ENCODE measurements at places on chromosomes 1 and 21.

DNA sequence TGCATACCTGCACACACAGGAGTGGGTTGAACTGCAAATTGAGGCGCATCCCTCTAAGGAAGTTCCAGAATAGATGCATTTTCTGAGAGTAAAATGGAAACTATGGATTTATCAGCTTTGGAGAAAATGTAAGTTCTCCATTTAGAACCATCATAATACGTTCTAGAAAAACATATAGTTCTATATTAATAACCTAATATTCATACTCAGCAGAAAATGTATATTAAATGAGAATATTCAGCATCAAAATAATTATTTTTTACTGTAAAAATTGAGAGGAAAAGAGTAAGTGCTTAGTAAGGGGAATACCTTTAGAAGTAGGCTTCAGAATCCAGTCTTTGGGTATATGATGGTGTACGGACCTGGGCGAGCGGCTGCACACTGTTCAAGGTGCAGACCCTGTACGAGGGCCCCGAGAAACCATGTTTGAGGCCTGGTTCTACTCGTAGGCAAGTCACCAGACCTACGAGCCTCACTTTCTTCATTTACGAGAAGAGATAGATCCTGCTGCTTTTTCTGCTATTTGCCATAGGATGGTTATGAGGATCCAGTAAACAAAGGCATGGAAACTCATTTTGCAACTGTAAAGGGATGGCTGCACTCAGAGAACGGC lies 6.8 kb downstream of the CD247 start:
- DNase-seq: no peak

GRCh38 chr1:64050601-64051000 lies 152.8 kb upstream of the UBE2U start:
- DNase-seq: no peak

DNA sequence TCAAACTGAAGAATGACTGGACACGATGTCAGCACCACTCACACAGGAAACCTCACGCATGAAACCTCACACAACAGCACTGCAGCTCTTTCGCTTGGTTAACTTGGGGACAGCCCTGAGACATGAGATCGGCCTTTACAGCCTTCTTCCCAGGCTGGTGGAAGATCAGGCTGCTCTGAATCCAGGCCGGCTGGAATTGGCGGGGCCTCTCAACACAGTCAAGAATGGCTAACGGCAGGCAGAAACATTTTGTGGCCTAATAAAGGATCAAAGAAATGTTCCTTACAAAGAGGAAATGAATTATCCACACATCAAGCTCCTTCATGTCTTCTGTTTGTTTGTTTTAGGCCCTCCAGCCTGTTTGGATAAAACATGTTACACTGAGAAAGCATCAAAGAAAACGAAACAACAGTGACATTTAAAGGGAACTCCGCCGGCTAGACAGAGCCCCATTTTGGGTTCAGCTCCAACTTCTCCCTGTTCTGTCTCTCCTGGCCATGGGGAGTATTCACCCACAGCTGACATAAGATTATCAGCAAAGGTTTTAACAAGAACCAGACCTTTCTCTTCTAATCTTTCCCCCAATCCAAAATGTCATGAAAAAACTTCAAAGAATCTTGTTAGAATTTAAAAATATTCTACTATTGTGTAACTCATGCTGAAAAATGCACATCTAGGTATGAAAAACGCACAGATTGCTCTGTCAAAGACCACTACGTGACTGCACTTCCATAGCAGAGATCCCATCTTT lies 131.2 kb downstream of the SLC45A1 start:
- DNase-seq: no peak

- DNase-seq: no peak
These were observed 18.6 kb upstream of the PRKAA2 start for GRCh38 chr1:56626546-56626945.

DNA sequence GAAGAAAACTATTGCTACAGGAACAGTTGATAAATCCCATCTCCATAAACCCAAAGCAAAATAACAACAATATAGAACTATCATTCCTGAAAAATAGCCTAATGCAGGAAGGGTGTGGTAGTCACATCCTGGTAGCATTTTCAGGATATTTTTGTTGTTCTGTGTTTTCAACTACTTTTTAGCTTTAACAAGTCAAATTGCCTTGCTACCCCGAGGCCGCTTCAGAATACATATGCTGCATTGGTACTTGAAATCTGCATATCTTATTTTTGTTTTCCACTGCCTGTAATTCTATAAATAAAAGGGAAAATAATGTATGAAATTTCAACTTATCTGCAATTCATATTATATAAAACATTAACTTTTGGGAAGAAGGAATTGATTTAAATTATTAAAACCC lies 36.8 kb upstream of the SYT14 start:
- DNase-seq: no peak

- no peak for DNase-seq
These were observed 350.7 kb downstream of the NTNG1 start for GRCh38 chr1:107491582-107491981.

DNA sequence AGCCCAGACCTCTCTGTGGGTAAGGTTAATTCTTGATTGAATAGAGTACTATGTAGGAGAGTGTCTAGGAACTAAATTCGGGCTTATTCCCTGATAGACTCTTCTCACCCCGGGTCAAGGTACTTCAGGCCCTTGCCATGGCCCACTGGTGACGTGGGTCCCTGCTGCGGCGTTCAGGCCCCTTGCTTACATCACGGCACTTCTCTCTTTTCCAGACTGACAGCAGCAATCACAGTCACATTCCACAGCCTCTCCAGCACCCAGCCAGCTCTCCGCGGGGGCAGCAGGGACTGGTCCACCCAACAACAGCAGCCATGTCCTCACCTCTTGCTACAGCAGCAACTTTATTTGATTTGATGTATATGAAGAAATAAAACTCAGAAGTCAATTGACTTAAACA lies 401.2 kb upstream of the VAMP3 start:
- no peak for DNase-seq

DNA sequence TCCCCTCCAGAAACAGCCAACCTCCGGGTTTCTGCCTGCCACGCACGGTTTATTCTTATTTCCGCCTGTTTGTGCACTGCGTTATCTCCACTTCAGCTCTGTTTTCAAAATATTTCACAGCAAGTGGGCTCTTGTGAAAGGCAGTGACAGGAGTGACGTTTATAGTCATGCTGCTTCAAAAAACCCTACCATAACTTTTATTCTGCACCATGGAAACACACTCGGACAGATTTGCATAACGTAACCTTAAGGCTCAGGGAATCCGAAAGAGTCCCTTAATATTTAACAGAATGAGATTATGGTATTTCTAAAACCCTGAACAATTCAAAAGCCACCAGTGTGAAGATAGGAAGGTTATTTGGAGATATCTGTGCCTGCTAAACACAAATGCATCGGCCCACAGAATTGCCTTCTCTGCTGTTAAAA lies 782 bp upstream of the SDE2 start:
- no peak for DNase-seq

DNA sequence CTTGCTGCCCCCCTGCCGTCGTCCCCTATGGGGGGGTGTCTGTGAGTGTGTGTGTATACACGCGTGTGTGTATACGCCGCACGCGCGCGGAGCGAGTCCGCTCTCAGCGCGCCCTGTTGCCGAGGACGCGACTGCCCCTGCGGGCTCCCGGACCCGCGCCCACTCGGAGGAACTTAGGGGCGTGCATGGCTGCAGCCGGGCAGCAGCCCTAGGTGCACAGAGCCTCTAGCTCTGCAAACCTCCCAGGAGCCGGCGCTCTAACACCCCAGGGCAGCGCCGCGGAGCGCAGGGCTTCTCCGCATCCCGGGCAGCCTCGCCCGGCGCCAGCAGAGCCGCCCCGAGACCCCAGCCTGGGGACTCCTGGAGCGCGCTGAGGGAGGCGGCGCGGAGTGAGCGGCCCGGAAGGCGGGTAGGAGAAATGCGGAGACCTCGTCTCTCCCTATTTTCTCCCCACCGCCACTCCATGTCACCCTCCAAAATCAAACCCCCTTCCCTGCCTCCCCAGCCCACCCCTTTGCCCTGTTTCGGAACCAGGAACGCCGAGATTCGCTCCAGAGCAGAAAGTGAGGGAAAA lies 574 bp downstream of the ITPKB start:
- DNase-seq: no peak

DNA sequence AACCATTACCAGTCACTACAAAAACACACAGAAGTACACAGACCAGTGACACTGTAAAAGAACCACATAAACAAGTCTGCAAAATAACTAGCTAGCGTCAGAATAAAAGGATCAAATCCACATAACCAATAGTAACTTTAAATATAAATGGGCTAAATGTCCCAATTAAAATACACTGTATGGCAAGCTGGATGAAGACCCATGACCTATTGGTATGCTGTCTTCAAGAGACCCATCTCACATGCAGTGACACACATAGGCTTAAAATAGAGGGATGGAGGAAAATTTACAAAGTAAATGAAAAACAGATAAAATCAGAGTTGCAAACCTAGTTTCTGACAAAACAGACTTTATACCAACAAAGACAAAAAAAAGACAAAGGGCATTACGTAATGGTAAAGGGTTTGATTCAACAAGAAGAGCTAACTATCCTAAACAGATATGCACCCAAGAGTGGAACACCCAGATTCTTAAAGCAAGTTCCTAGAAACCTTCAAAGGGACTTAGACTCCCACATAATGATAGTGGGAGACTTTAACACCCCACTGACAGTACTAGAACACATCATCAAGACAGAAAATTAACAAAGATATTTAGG lies 196.9 kb downstream of the TBX15 start:
- DNase-seq: no peak

DNA sequence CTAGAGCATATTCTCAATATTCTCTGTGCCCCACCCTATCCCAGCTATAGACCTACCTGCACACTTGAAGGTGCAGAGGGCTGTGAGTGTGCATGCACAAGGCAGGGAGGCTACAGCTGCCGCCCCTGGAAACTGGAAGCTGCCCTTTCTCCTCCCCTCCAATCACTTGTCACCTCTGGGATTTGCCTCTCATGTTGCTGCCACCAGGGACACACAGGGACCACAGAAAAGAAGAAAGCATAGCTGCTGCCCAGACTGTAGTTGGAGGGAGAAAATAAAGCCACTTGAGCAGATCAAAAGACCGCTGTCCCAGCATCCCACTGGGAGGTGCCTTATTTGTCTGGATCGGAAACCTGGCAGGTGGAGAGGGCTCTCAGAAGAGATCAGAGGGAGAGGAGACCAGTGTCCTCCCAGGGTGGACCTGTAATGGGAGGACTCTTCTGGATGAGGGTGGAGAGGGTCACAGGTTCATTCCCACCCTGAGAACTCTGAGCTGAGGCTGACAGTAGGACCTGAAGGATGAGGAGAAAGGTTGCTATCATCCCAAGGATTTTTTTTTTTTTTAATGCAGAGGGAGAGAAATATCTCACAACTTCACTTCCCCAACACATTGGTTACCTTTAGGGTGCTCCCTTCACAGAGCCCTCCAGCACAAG lies 7.6 kb upstream of the INPP5B start:
- DNase-seq: no peak

DNA sequence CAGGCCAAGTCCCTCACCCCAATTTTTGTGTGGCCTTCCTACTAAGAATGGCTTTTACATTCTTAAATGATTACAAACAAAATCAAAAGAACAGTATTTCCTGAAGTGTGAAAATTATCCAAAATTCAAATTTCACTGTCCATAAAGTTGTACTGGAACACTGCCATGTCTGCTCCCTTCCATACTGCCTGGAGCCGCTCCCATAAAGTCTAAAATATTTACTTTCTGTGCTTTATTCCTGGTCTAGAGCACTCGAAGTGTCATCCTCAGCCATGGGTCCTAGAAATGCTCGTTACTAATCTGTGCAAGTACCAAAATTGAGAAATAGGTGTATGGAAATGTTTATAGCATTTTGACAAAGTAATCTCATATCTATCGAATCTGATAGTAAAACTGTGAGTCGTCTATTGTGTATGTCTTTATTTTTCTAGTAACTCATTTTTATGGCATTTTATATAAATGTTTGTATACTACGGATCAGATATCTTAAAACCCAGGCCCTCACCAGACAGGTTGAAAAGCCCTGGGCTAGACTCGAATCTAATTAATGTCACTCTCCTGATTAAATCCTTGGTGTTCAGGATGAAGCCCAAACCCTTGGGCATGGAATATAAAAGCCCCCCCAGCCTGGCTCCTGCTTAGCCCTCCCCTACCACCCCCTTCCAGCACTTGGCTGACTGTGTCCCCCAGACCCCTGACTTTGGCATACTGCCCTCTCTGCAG lies 4.9 kb downstream of the LBR start:
- DNase-seq: no peak

GRCh38 chr21:15031790-15032357 lies 32.9 kb downstream of the NRIP1 start:
- no peak for DNase-seq

DNA sequence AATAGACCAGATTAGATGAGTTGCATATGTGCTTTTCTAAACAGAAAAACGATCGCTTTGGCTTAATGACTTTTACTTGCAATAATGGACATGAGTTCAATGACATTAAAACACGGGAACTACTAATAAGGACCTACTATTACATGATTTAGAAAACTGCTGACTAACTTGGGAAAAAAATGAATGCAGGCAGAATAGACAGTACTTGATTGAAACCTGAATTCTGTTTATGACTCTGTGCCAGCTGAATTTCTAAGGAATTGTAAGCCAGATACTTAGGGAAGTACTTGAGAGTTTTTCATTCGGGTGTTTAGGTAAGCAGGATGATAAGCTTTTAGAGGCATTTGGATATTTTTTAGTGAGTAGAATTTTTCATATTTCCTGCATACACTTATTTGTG lies 12.0 kb downstream of the ADGRL2 start:
- DNase-seq: no peak

- DNase-seq: no peak
These were observed 28.3 kb downstream of the TP73 start for GRCh38 chr1:3680488-3681230.

GRCh38 chr21:46457801-46458314 lies 833 bp upstream of the DIP2A start:
- peak; percentile 47 for DNase-seq

DNA sequence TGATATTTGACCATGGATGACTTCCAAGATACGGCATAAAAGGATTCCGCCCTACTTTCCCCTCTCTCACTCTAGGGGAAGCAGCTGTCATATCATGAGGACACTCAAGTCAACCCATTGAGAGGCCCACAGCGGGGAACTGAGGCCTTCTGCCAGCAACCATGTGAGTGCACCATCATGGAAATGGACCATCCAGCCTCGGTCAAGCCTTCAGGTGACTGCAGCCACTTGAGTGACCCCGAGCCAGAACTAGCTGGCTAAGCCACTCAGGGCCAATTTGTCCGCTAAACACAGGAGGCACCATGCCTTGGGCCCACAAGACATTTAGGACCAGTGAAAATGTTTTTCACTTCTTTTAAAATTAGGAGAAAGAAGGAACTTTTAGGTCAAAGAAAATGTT lies 11.1 kb upstream of the GJB5 start:
- no peak for DNase-seq

GRCh38 chr1:147904726-147905125 lies 2.1 kb downstream of the GJA8 start:
- no peak for DNase-seq

GRCh38 chr1:204968135-204968534 lies 74.9 kb upstream of the CNTN2 start:
- DNase-seq: no peak

- DNase-seq: no peak
These were observed 29.6 kb upstream of the CADM3 start for GRCh38 chr1:159141584-159142390.

GRCh38 chr21:35829067-35829466 lies 231.3 kb downstream of the SETD4 start:
- DNase-seq: no peak

- no peak for DNase-seq
These were observed 46.6 kb downstream of the TOR3A start for GRCh38 chr1:179128520-179128919.

- DNase-seq: no peak
These were observed 256 bp upstream of the TARBP1 start for GRCh38 chr1:234479310-234479559.

GRCh38 chr1:119794230-119794875 lies 16.9 kb downstream of the REG4 start:
- DNase-seq: no peak
